Memory B cell (primary cell): ENCODE measurements at places on chromosomes 2 and 18.

GRCh38 chr2:207236156-207236935 lies 70.6 kb upstream of the KLF7 start:
- no peak for DNase-seq

DNA sequence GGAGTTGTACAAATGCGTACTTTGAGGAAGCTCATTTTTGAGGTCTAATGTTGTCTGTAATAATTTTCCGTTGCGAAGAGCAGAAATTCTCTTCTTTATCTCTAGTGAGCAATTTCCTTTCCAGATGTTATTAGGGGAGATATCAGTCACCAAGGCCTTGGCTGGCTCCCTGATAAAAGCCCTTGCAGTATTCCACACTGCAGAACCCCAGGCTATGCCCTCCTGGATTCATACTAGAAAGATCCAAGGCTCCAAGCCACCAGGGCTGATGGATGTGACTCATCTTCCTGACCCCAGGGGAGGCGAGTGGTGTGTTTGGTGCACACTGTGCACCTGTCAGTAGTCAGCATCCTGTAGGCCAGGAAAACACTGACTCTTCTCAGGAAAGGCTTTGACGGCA lies 34.7 kb downstream of the INO80C start:
- DNase-seq, result no peak

GRCh38 chr18:69523582-69523981 lies 122.9 kb downstream of the DOK6 start:
- no peak for DNase-seq

GRCh38 chr2:218999881-219000568 lies 6.8 kb upstream of the CRYBA2 start:
- DNase-seq, result no peak

- DNase-seq, result no peak
Measured at GRCh38 chr2:71538241-71538640, 84.9 kb downstream of the DYSF start.

DNA sequence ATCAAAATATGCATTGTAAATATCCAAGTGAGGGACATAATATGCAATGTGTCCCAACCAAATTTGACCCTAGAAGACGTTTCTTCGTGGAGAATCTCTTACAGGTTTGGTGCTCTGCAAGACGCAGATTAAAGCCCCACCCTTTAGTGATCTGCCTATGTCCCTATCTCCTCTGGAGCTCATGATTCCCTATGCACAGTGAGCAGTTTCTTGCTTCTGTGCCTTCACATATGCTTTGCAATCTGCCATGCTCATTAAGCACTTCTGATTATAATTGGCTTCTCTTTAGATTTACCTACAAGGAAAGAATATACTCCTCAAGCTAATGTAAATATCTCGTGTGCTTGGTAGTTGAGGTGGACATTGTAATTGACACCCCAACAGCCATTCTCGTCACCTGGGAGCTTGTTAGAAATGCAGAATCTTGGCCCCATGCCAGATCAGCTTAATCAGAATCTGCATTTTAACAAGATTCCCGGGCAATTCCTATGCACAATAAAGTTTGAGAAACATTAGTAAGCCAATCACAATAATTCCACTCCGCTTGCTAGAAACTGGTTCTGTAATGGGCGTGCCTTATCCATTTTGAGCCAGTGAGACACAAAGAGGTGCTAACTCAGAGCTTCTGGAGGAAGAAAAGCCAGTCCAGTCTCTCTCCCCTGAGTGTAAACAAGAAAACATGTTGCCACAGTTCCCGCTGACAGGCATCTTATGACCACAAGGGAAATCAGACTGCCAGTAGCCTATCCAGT lies 2.8 kb upstream of the PUM2 start:
- DNase-seq, result no peak

DNA sequence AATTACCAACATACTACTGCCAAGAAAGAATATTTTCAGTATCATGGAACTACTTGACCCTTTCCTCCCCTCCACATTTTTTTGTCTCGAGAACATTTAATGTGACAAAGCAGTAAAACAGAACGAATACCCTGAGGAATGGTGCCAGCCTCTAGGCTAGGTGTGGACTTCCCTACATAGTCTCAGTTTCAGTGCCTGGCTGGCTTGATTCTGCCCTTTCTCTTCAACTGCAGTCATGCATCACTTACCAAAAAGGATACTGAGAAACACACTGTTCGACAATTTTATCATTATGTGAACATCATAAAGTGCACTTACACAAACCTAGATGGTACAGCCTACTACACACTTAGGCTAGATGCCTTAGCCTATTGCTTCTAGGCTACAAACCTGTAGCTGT lies 305.3 kb upstream of the HNRNPA3 start:
- DNase-seq, result no peak

DNA sequence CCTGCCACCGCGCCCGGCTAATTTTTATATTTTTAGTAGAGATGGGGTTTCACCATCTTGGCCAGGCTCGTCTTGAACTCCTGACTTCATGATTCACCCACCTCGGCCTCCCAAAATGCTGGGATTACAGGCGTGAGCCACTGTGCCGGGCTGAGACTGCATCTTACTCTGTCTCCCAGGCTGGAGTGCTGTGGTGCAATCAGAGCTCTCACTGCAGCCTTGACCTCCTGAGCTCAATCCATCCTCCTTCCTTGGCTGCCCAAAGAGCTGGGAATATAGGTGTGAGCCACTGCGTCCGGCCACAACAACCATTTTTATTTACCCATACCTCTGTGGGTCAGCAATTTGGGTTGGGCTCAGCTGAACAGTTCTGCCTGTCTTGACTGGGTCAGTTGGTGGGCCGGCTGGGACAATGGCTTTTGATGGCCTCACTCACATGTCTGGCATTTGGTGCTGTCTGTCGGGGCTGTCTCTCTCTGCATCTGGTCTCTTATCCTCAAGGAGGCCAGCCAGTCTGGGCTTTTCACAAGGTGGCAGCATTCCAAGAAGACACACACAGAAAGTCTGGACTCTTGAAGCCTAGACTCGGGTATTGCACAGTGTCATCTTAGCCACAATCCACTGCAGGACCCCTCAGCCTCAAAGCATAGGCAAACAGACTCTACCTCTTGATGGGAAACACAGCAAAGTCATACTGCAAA lies 116.8 kb upstream of the GATA6 start:
- no peak for DNase-seq

GRCh38 chr2:235658351-235659174 lies 164.7 kb downstream of the AGAP1 start:
- no peak for DNase-seq

DNA sequence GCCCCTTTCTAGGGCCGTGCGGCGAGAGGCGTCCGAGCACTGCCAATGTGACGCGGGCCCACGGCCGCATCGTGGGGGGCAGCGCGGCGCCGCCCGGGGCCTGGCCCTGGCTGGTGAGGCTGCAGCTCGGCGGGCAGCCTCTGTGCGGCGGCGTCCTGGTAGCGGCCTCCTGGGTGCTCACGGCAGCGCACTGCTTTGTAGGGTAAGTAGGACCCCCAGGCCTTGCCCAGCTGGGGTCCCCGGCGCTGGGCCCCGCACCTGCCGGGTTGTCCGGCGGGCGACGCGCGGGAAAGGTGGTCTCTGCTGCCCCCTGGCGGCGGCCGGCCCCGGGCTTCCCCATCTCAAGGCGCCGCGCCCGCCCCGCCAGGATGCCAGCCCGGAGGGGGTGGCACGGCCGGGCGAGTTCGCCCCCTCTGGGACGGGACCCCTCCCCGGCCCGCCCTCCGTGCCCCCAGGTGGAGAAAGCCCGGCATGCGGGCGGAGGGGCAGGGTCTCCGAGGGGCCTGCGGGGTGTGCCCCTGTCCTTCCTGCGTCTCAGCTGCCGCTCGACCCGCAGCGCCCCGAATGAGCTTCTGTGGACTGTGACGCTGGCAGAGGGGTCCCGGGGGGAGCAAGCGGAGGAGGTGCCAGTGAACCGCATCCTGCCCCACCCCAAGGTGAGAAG lies 1.9 kb downstream of the PRSS56 start:
- DNase-seq, result peak; percentile 88

DNA sequence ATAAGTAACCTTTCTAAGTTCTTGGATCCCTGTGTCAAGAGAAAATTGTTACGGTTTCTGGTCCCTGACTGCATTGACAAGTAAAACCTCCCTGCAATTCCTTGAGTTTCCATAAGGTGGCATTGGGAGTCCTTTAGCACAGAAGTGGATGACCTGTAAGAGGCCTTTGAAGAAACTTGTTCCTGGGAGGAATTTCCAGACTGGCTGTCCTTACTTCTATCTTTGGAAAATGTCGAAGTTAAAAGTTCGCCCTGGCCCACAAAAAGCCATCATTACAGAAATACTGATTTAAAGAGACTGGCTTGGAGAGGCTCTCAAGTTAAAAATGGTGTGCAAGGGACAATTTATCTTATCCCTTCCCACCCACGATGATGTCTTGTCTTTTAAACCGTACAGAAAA lies 218.4 kb downstream of the CDH20 start:
- DNase-seq, result peak; percentile 15

DNA sequence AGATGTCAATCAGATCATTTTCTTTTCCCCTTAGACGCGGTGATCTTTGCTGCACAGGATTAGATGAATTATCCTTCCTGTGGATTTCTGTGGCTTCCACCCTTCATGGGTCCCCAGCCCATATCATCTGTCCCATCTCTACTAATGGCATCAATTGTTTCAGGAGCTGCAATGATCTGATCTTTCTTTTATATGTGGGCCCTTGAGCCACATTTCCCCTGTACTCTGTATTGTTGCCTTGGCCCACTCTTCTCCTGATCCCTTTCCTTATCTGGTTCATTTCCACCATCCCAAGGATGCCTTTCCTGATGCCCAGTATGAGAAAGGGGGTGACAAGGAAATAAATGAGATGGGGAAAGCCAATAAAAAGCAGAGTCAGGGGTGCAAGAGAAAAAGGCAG lies 24.7 kb downstream of the SP140 start:
- no peak for DNase-seq

DNA sequence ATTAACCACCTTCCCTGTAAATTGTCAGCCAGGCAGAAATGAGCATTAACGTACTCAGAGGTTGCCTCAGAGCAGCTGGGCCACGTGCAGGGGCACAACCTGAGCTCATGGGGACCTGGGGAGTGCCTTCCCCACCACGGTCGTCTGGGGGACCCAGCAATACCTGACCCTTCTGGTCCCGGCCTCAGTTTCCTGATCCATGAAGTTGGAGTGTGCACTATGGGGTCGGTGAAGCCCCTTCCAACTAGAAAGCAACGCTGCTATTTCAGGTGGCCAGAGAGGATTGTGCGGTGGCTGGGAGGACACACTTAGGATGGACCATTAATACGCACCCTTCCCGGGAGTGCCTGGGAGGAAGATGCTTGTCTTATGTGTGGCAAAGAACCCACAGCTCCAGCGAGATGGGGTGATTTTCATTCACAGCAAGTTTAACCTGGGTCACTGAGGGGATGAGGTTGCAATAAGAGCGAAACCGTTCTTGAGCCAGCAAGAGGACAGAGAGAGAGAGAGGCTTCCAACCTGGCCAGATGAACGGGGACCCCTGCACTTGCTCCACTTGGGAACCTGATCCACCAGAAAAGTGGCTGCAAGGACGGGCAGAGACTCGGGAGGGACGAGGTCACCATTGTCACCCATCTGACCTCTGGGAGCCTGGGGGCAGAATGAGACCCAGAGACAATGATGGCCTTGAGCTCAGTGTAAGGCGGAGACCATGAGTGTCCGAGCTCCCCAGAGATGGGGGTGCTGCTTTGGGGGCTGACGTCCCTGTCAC lies 36.2 kb downstream of the NGEF start:
- DNase-seq, result no peak

DNA sequence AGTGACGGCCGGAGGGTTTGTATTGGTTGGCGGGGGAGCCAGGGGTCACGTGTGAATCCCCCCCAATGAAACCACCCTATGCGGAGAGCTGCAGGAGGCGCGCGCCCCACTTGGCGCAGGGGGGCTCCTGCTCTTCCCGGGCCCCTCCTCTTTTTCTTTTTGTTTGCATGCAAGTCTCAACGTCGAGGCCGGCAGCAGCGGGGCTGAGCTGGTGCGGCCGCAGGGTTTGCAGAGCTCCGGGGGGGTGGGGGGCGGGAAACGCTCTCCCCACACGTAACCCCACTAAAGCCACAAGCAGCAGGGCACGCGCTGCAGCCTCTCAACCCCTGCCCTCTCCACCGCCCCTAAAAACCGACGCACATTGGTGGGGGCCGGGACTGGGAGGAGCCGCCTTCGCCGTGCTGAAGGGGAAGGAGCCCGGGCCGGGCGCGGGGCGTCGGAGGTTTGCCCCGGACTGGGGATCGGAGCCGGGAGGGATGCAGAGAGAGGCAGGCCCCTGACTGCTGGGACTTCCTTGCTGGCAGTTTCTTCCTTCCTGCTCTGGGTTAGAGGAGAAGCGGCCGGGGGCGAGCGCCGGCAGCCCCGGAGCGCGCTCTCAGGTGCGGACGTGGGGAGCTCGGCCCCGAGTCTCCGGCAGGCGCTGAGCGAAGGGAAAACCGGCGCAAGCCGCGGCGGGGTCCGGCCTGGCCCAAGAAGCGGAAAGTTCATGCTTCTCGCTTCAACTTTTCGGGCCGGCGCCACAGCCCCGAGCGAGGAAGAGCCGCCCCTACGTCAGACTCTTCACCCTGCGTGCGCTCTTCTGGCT lies 864 bp downstream of the LBH start:
- DNase-seq, result peak; percentile 77

GRCh38 chr2:65553504-65554074 lies 121.2 kb upstream of the SPRED2 start:
- no peak for DNase-seq

DNA sequence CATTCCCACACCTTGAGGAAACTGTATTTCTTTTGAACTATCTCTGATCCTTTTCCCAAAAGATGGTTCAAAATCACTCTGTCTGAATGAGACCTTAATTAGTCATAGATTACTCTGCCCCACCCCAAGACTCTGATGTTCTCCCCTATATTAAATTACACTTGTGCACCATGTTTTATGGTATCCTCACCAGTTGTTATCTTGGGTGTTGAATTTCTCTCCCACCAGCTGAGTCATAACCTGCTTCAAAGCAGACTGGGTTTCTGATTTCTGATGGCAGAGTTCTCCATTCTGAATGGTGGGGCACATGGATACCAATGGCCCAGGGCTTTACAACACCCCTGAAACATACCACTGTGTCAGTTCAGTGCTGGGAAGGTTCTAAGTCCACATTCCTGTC lies 15.0 kb downstream of the CDH20 start:
- no peak for DNase-seq

GRCh38 chr2:103123516-103123915 lies 361.7 kb downstream of the TMEM182 start:
- DNase-seq, result no peak

GRCh38 chr2:178933493-178933892 lies 116.4 kb downstream of the CCDC141 start:
- DNase-seq, result no peak

DNA sequence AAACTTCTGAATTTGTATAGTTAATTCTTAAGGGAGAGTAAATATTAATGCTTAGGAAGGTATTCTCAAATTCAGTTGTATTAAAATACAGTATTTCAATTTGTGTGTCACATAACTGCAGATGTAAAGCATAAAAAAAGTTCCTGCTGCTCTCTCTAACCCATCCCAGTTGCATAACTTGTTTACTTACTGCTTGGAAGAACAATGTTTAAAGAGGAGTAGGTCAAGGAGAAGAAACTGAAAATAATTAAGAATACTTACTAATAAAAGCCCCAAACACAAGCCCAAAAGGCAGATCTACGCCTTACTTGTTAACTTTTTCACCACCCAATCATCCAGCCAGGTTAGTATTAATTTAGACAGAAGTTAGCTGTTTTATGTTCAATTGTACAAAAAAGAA lies 81.2 kb downstream of the ORC4 start:
- DNase-seq, result no peak

GRCh38 chr2:41024816-41025215 lies 572.9 kb upstream of the SLC8A1 start:
- DNase-seq, result no peak
